ENCODE measurements at places on chromosomes 12 and 14. TPM values are rescaled to one million over a fixed set of nuclear protein-coding genes. Genes with fewer than 3 reads are reported as not detected.

The LALBA gene
- not detected for total RNA-seq

The WIF1 gene
- total RNA-seq, result 2.9 TPM

The ASCL1 gene
- total RNA-seq, result 0.32 TPM

The THTPA gene
- 7.1 TPM for total RNA-seq

The IL26 gene
- total RNA-seq, result not detected

The ARG2 gene
- 2.1 TPM for total RNA-seq

The RNASE1 gene
- total RNA-seq, result 139 TPM

The CISTR gene
- not detected for total RNA-seq

The SLC10A1 gene
- not detected for total RNA-seq

The GALNT4 gene
- 17.7 TPM for total RNA-seq

The TAS2R42 gene
- total RNA-seq, result not detected

The GPR84 gene
- total RNA-seq, result 0.26 TPM

The MUCL1 gene
- total RNA-seq, result not detected

The KCNK13 gene
- total RNA-seq, result 0.32 TPM

The KLHL33 gene
- total RNA-seq, result 0.69 TPM

The RDH12 gene
- not detected for total RNA-seq

The VWF gene
- 61.8 TPM for total RNA-seq

The FAM90A1 gene
- total RNA-seq, result not detected

The ADCK1 gene
- 6.1 TPM for total RNA-seq

The GARIN6 gene
- total RNA-seq, result not detected

The HOMEZ gene
- total RNA-seq, result 7.9 TPM

The PRPH gene
- total RNA-seq, result 9.1 TPM

The FAM222A gene
- total RNA-seq, result 1.2 TPM

The FAM181A gene
- total RNA-seq, result not detected

The MANSC4 gene
- total RNA-seq, result not detected

The APOF gene
- total RNA-seq, result not detected

The SRRM4 gene
- total RNA-seq, result 0.42 TPM

The SLC25A21 gene
- total RNA-seq, result 1.8 TPM

The PHLDA1 gene
- total RNA-seq, result 26.4 TPM

The KLRC3 gene
- total RNA-seq, result 0.69 TPM

The MYF6 gene
- 8.6 TPM for total RNA-seq

The EIF2S1 gene
- 71.6 TPM for total RNA-seq

The KLHDC1 gene
- total RNA-seq, result 21.6 TPM

The CNTN1 gene
- total RNA-seq, result 63.4 TPM

The RAB3IP gene
- total RNA-seq, result 19.5 TPM

The E2F7 gene
- total RNA-seq, result 7.2 TPM

The SPRYD4 gene
- total RNA-seq, result 2.0 TPM

The TOMM20L gene
- total RNA-seq, result not detected

The ANKLE2 gene
- 40.8 TPM for total RNA-seq

The LHX5 gene
- not detected for total RNA-seq

The RFX4 gene
- total RNA-seq, result not detected

The EFS gene
- 15.0 TPM for total RNA-seq

The EIF5 gene
- 128 TPM for total RNA-seq

The CYP27B1 gene
- 0.16 TPM for total RNA-seq

The GALNT16 gene
- 11.4 TPM for total RNA-seq

The WNT5B gene
- total RNA-seq, result 9.8 TPM

The SCARB1 gene
- total RNA-seq, result 7.8 TPM

The OTX2 gene
- not detected for total RNA-seq

The HOXC12 gene
- total RNA-seq, result not detected

The SDR9C7 gene
- total RNA-seq, result not detected

All from urinary bladder (tissue), 4 donors.